Left cardiac atrium (tissue), 4 donors: ENCODE measurements at places on chromosomes 6 and 20.

DNA sequence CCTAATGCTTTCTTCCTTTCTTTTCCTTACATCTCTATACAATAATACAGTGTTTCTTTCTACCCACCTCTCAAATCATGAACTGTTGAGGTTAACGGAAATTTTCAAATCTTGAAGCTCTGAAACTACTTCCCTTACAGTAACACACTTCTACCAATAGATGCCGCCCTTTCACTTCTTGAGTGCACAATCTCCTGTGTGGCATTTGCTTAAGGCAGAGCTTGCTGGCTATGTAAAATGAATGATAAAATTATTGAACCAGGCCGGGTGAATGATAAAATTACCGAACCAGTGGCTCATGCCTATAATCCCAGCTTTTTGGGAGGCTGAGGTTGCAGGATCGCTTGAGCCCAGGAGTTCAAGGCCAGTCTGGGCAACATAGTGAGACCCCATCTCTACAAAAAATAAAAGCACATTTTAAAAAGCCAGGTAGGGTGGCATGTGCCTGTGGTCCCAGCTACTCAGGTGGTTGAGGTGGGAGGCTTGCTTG, 56.8 kb downstream of the KCNS1 start:
- no peak for DNase-seq

DNA sequence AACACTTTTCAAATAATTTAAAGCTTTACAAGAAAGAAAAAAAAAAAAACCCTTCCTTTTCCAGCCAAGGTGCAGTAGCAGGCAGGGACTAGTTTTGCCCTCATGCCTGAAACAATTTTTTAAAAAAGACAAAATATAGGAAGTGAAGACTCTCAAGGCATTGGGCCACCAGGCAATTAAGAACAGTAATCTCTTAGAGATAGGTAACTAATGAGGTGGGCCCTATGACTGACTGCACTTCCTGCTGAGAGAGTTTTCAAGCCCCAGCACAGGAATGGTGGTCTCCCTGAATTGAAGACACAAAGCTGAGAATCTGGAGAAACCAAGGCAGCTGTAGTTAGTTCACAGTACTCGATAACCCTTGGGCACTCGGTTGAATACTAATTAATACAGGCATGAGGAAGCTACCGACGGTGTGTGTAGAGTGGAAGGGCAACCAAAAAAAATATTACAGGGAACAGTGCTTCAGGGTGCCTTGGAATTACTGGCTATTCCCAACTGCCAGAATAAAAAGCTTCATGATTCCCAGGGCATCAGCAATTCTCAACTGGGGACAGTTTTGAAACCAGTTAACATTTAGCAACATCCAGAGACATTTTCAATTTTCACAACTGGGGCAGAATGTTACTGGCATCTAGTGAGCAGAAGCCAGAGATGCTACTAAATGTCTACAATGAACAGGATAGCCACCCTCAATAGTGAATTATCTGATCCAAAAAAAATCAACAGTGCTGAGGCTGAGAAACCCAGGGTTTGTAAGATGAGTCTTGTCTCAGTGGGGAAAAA, 36.0 kb upstream of the PLN start:
- no peak for DNase-seq

- DNase-seq = no peak
Measured at GRCh38 chr6:11824986-11825385, 46.4 kb upstream of the ADTRP start.

DNA sequence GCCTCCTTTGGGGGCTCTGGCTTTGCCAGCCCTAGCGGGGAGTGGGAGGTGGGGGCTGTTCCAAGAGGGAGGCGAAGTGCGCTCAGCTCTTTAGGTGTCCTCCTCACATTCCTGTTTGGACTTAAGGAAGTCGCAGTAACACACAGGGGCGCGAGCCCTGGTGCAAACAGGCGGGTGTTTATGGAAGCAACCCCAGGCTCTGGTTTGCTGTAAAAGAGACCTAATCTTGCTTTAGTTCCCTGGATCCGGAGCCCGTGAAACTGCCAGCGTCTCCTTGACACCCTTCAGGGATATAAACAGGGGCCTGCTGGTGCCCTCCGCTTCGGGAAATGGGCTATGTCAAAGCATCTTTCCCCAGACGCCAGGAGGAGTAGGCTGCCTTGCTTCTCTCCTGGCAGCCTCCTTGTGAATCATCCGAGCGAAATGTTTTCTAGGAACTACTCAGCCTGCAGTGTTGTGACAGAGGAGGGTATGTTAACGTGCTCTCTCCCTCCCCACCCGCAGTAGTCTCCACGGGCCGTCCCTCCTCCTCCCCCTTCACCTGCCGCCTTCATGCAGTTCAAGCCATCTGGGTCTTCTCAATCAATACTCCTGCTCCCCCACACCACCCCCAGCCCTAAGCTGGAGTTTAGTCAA, 168.0 kb upstream of the LRFN2 start:
- DNase-seq = no peak

DNA sequence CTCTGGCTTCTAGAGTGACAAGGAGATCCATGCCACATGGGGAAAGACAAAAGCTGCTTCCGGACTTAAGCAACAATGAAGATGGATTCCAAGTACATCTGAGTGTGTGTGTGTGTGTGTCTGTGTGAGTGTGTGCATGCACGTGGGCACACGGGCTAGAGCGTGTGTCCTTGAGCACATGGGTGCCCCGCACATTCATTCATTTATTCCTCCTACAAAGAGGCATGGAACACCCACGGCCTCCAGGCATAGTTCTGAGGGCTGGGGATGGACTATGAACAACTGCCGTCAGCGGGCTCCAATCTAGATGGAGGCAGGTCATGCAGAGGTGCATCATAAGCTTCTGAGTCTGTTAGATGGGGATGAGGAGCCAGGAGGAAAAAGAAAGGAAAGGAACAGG, 49.1 kb downstream of the GRM4 start:
- DNase-seq = no peak

- no peak for DNase-seq
Measured at GRCh38 chr6:21024616-21025015, 490.4 kb downstream of the CDKAL1 start.

DNA sequence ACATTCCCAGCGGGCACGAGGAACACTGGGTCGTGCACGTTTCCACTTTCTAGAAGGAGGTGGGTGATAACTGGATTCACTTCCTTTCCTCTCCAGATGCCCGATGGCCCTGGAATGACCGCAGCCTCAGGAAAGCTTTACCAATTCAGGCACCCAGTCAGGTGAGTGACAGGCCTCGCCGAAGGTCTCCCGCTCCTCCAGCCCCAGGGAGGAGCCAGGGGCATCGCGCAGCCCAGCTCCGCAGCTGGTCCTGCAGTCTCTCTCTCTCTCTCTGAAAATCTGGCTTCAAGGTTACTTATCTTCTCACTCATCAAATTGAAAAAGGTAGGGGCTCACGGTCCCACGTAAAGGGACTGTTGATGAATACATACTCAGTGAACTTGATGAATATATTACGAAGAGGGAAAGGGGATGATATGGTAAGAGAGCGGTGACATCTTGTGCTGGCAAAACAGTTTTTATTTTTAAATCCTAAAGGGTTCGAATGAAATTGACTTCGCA, 891 bp downstream of the RIPPLY2 start:
- DNase-seq = no peak

DNA sequence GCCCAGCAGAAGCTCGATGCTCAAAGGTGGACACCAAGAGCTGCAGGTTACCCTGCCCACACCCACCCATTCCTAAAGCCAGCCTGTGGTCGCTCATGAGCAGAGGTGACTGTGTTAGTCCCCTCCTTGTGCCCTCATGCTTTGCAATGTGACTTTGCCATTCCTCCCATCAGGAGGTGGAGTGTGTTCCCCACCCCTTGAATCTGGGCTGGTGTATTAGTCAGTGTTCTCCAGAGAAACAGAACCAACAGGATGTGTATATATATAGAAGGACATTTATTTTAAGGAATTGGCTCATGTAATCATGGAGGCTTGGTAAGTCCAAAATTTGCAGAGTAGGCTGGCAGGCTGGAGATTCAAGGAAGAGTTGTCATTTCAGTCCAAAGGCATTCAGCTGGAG, 54.4 kb upstream of the RNF24 start:
- DNase-seq = no peak

GRCh38 chr6:117512056-117512828, 29.8 kb downstream of the DCBLD1 start:
- DNase-seq = no peak

DNA sequence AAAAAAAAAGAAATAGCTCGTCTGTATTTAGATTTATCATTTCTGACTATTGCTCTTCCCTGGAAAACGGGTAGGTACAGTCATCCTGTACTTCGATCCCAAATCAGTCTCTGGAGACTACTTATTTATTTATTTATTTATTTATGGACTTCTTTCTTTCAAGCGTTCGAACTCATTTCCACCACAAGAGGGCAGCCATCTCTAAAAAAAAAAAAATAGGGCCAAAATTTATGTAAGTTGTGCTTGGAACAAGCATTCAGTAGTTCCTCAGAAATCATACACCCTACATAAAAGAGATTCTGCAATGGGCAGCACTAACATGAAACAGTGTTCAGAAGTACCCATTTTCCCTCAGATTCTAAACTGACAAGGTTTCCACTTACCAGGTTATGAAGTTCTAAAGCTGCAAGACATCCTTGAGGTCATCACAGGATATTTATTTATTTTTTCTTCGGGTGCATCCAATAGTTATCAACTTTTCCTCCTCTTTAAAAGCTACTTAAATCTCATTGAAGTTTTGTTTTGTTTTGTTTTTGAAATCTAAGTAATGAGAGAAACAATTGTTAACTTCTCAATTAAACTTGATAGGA, 1.9 kb upstream of the BMP2 start:
- no peak for DNase-seq

- no peak for DNase-seq
Measured at GRCh38 chr6:2753110-2753489, 2.4 kb upstream of the MYLK4 start.

DNA sequence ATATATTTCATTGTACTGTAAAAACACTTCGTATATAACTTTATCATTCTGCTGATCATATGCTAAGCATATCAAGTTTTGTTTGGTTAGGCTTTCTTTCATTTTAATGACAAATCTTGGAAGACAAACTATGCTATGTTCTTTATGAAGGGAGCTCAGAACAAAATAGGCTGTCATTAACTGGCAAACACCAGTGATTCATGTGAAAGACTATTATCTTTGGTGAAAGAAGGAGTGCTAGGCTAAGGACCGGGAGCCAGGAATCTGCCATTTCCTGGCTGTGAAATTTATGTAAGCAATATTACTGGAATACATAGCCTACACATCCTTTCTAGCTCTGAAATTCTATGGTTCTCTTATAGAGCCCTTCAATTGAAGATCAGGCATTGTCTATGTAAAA, 136.2 kb upstream of the CCN2 start:
- no peak for DNase-seq

DNA sequence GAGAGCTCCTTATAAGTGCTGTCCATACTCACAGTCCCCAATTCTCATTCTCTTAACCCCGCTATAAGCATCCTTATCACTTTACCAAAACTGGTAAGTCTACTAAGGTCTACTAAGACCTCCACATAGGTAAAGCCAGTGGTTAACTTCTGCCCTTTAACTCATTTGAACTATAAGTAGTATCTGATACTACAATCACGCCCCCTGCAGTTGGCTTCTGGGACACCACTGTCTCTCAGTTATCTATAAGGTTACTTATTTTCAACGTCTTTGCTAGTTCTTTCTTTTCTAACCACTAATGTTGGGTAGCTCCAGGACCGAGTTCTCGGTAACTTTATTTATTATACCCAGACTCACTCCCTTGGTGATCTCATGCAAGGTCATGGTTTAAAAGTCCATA, 142.6 kb downstream of the ARHGAP18 start:
- no peak for DNase-seq

DNA sequence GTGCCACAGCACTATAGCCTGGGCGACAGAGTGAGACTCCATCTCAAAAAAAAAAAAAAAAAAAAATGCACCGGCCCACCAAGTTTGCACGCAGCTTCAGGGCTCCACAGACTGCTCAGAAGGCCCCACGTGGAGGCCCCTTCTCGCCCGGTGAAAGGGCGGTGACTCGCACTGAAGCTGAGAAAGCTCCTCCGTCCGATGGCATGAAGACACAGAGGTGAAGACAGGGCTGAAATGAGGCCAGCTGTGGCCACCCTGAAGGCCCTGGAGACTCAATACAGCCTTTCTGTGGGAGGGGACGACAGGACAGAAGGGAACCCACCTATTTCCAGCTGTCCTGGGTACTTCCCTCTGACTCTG, 84.0 kb downstream of the PTPN1 start:
- DNase-seq = no peak

GRCh38 chr6:145736661-145737144, 1.4 kb upstream of the EPM2A start:
- DNase-seq = no peak

DNA sequence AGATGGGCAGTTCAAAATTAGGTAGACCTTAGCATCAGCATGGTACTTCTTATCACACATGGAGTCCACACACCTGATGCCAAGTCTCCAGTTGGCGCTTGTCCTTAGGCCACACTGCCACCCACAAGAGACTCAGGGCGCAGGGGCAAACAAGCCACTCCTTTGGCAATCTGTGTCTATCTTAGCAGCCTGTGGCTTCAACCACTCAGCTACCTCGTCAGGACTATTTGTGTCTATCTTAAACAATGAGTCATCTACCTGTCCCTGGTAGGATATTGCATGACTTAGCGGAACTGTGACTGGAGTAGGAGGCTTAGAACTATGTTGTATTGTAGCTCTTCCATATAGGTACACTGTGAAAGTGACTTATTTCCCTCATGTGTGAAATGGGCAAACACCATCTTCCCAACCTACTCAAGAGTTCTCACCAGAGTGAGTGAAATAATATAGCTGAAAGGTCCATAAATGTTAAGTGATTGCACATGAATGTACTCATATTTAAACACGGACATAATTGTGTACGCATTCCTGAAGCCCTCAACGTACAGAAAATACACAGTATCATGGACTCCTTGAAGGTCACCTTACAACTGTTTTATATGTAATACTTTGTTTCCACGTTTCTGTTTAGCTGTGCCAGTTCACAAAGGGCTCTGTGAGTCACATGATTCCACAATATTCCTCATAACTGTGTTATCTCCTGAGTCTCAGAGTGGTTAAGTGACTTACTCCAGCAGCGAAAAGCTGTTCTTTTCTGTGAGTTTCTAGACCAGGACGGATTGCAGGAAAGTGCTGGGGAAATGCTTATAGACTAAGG, 1.6 kb downstream of the TRIM27 start:
- no peak for DNase-seq

GRCh38 chr20:12179692-12180091, 262.0 kb downstream of the BTBD3 start:
- no peak for DNase-seq

GRCh38 chr6:116447496-116448011, 13.6 kb upstream of the CALHM6 start:
- DNase-seq = peak; percentile 27

DNA sequence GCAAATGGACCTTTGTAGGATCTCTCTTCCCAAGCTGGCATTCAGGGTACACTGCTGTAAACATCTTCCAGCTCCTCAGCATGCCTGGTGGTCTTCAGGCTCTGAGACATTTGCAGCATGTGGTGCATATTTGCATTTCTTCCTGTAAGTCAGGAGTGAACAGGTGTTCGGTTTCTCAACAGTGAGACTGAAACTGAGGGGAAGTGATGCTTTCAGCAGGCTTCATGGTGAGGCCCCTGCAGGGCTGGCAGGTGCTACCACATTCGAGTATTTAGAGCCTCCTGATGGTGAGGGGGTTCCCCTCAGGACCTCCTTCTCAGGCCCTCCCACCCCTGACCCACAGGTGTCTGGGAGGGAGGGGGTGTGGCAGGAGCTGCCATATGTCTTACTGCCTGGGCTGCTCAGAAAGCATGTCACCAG, 15.1 kb downstream of the MYBL2 start:
- no peak for DNase-seq
